ENCODE measurements at places on chromosomes 6 and 20.

GRCh38 chr6:144248003-144248402, 37.1 kb upstream of the UTRN start:
- DNase-seq, result no peak
- H3K4me1 ChIP-seq, result no peaks in the 10 kb centered on the region
- H3K27ac ChIP-seq, result no peak overlapping the region
- no peak overlapping the region for H3K4me3 ChIP-seq
- no peaks in the 10 kb centered on the region for H3K27me3 ChIP-seq

- DNase-seq, result peak; percentile 41
- no peaks in the 10 kb centered on the region for H3K27me3 ChIP-seq
- H3K36me3 ChIP-seq, result no peaks in the 10 kb centered on the region
- H3K4me3 ChIP-seq, result no peak overlapping the region
- H3K4me1 ChIP-seq, result no peaks in the 10 kb centered on the region
These were observed 8.9 kb downstream of the BPIFB1 start for GRCh38 chr20:33291830-33292355.

- no peak for DNase-seq
- no peak overlapping the region for H3K27ac ChIP-seq
- no peaks in the 10 kb centered on the region for H3K27me3 ChIP-seq
- H3K36me3 ChIP-seq, result no peaks in the 10 kb centered on the region
- no peaks in the 10 kb centered on the region for H3K4me1 ChIP-seq
These were observed 1067.0 kb upstream of the MAP3K7 start for GRCh38 chr6:91653895-91654294.

GRCh38 chr6:157579467-157580031, 198.6 kb downstream of the ZDHHC14 start:
- no peaks in the 10 kb centered on the region for H3K27me3 ChIP-seq
- no peaks in the 10 kb centered on the region for H3K36me3 ChIP-seq
- peak overlapping the region; percentile 29 for H3K27ac ChIP-seq
- no peak overlapping the region for H3K4me3 ChIP-seq

GRCh38 chr6:99833034-99833433, 161.0 kb downstream of the MCHR2 start:
- no peak overlapping the region for H3K27ac ChIP-seq
- no peaks in the 10 kb centered on the region for H3K36me3 ChIP-seq
- no peaks in the 10 kb centered on the region for H3K4me1 ChIP-seq
- H3K27me3 ChIP-seq, result no peaks in the 10 kb centered on the region

GRCh38 chr20:59134182-59134581, 29.4 kb upstream of the ZNF831 start:
- DNase-seq, result no peak
- no peak overlapping the region for H3K4me3 ChIP-seq
- no peaks in the 10 kb centered on the region for H3K36me3 ChIP-seq
- H3K27me3 ChIP-seq, result no peaks in the 10 kb centered on the region
